Non-pigmented ciliary epithelial cell (primary cell): ENCODE measurements at places on chromosomes 12 and 14.

DNA sequence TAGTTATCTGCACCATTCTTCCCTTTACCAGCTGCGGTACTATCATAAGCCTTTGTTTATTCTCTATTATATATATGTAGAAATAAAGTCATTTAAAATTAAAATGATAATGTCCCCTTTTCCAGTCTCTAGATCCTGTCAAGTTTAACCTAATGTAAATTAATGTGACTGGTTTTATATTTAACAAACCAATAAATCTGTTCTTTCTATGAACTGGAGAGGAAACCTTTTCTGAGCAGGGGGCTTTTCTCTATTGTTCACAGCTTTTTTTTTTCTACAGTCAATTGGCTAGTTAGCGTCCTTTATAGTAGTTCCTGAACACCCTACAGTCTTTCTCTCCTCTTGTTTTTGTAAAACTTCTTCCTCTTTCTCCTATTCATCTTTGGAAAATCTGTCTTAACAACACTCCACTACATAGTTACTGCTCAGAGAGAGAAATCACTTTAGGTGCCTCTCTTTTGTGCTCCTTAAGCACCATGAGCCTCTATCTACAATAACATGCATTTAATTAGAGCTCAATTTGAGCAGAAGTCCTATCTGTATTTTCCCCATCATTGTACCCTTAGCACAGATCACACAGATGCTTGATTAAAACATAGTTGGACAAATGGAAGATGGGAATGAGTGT is 332.6 kb upstream of the SYT1 start:
- DNase-seq, result no peak

DNA sequence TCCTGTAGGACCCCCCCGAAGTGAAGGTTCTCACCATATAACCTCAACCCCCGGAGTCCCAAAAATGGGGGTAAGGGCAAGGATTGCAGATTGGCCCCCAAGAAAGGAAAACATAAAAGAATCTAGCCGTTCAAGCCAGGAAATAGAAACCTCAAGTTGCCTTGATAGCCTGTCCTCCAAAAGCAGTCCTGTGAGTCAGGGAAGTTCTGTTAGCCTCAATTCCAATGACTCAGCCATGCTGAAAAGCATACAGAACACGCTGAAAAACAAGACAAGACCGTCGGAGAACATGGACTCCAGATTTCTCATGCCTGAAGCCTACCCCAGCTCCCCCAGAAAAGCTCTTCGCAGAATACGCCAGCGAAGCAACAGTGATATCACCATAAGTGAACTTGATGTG is 344.2 kb upstream of the RGS6 start:
- peak; percentile 84 for DNase-seq

GRCh38 chr12:5318874-5319273 is 113.0 kb upstream of the NTF3 start:
- peak; percentile 24 for DNase-seq

DNA sequence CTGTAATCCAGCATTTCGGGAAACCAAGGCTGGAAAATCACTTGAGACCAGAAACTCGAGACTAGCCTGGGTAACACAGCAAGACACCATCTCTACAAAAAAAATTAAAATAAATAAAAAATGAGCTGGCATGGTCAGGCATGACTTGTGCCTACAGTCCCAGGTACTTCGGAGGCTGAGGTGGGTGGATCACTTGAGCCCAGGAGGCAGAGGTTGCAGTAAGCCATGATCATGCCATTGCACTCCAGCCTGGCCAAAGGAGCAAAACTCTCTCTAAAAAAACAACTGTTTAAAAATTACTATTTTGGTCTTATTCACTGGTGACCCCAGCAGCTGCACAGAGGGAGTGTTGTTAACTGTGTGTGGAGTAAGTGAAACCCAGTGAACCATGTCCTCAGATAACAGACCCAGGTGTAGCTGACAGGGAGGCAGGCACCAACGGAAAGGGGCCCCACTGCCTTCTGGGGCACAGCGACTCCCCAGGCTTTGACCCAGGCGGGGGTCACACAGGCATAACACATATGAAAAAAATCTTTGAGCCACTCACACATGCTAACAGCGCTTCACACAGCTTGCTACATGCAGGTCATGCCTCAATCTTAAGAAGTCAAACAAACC is 12.1 kb downstream of the DDX54 start:
- DNase-seq, result no peak

DNA sequence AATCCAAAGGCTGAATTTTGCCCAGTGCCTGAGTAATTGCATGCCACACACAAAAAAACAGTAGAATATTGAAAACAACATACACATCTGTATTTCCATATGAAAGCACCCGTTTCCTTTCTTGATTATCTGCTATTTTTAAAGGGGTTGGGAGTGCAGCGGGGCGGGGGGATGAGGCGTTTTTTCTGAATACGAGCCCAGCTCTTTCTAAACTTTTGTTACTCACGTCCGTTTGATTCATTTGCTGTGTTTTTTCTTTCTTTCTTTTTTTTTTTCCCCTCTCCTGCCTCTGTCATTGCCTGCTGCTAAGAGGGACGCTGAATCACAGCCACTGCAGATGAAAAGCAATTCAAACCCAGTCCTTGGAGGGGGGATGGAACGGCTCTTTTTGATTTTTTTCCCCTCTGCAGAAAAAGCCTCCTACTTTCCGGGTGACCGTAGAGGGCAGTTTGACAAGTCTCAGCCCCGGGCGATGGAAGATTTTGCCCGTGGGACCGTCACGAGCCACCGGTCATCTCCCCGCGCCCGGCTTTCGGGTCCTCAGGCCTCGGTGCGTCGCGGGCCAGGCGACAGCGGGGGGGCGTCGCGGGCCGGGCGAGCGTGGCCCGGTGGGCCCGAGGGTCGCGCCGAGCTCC is 572 bp upstream of the RASSF8 start:
- DNase-seq, result peak; percentile 65

- DNase-seq, result no peak
These were observed 275.9 kb downstream of the FBXL14 start for GRCh38 chr12:1318327-1319031.

DNA sequence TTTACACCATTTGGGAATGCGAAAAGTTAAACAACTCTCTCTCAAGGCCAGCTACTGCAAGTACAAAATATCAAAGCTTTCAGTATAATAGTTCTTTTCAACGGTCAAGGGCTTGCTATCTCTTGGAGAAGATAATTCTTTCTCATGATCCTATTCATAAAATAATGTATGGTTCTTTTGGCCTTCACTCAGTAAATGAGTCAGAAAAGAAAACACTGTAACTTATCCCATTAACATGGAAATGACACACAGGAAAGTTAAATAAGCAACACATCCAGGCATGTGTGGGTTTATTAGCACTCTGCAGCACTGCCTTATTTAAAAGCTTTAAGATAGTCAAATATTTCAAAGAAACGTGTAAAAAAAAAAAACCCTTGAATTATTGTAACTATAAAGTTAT is 36.9 kb downstream of the ZFC3H1 start:
- no peak for DNase-seq

GRCh38 chr12:6950401-6950801 is 755 bp upstream of the PTPN6 start:
- DNase-seq, result no peak

GRCh38 chr12:29744365-29744764 is 39.4 kb downstream of the TMTC1 start:
- no peak for DNase-seq

- DNase-seq, result no peak
These were observed 1.9 kb upstream of the SLCO1A2 start for GRCh38 chr12:21336656-21337055.

DNA sequence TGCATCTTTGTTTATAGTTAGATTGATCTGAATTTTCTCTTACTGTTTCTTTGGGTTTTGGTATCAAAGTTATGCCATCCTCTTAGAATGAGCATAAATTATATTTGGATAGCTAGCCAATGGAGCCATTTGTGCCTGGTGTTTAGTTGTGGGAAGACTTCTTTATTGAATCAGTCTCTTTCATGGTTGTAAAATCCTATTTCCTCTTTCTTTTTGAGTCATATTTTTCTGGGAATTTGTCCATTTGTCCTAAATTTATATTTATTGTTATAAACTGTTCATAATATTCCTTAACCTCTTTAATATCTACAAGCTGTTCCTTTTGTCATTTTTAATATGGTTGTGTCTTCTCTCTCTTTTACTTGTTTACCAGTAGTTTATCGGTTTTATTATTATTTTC is 462.5 kb downstream of the AEBP2 start:
- no peak for DNase-seq

- no peak for DNase-seq
These were observed 7.8 kb upstream of the PLXNC1 start for GRCh38 chr12:94140556-94140955.

GRCh38 chr14:100109594-100109955 is 44.4 kb downstream of the EVL start:
- no peak for DNase-seq

- DNase-seq, result no peak
These were observed 125.1 kb downstream of the CRADD start for GRCh38 chr12:93802293-93802692.

- DNase-seq, result no peak
These were observed 68.8 kb downstream of the ADCK1 start for GRCh38 chr14:77868552-77869285.

GRCh38 chr12:1692226-1692625 is 1.4 kb downstream of the ADIPOR2 start:
- no peak for DNase-seq

GRCh38 chr12:117412465-117413188 is 51.2 kb upstream of the NOS1 start:
- DNase-seq, result no peak

DNA sequence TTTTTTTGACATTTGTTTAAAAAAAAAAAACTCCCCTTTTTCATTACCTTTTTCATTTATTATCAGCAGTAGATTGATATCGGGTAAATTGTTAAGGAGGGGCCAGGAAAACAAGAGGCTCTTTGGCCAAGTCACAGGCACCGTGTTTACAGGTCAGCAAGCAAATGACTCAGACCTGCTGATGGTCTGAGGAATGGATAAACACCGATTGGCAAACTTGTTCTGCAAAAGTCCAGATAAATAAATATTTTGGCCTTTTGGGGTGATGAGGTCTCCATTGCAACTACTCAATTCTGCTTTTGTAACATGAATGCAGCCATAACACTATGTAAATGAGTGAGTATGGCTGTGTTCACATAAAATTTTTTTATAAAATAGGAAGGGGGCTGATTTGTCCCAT is 94.0 kb downstream of the RPS29 start:
- no peak for DNase-seq

- DNase-seq, result no peak
These were observed 85.8 kb upstream of the DYRK2 start for GRCh38 chr12:67562513-67563287.
